Cerebellar nuclear complex (tissue), 1 donor: ENCODE measurements at places on chromosomes 4 and X.

- no peak for DNase-seq
These were observed 480 bp downstream of the USP46 start for GRCh38 chr4:52658641-52659000.

DNA sequence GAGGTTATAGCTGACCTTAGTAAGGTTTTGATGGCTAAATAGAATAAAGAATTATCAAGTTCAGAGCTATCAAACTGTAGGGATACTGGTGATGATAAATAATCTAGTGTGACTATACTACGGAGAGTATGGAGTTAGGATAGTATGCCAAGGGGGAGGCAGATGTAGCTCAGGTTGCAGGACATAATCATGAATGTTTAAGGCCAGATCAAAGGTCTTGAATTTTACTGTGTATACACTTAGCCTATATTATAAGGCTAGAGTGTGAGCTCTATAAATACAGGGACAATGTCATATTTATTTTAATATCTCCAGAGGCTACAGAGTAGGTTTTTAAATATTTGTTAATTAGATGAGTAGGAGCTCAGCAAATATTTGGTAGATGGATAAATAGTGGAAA is 131.1 kb upstream of the STIM2 start:
- DNase-seq = no peak

- no peak for DNase-seq
These were observed 359.1 kb downstream of the DACH2 start for GRCh38 chrX:86507331-86507730.

GRCh38 chrX:139246295-139246694 is 284.2 kb upstream of the F9 start:
- DNase-seq = no peak

DNA sequence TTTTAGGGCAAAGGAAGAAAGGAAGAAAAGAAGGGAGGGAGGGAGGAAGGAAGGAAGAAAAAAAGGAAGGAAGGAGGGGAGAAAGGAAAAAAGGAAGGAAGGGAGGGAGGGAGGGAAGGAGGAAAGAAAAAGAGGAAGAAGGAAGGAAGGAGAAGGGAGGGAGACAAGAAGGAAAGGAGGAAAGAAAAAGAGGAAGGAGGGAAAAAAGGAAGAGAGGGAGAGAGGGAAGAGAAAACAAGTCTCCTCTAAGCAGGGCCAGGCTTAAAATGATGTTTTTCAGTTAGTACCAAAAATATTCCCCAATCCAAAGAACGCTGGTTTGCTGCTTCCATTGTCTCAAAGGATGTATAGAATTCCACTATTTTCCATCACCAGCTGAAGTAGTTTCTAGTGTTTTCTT is 2.0 kb downstream of the TIGD4 start:
- no peak for DNase-seq

- no peak for DNase-seq
These were observed 188.4 kb upstream of the GNPDA2 start for GRCh38 chr4:44914748-44915147.

DNA sequence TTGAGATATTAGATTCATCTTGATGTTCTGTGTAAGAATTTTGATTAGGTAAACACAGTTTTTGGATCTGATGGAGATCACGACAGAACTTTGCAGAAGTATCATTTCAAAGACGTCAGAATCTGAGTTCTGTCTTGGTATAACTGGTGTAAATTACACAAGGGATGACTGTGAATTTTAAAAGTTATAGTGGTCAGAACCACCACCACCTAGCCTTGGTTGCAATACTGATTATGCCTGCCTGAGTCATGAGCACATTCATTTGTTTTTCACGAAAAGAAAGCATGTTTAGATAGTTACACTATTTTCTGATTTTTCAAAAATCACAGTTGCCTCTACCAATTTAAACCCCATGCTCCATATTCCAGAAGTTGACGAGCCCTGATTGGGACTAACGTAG is 54.8 kb downstream of the ZFX start:
- DNase-seq = no peak

DNA sequence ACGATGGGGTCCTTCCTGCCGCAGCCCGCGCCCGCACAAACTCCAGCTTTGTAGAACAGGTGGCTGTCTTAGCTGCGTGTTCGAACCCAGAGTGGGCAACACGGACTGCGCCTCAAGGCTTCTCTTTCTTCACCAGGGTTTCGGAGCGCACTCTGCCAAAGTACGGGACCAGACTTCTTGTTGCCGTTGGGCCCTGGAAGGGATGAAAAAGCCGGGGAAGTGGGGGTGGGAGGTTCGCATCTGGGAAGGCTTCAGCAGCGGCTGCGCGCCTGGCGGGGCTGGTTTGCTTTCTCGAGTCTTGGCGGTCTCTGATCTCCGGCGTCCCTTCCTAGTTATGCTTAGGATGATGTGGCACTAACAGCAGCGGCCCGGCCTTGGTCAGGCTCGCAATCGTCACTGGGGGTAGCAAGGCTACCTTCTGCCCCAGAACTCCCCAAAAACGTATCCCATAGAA is 673 bp downstream of the PARM1 start:
- no peak for DNase-seq

DNA sequence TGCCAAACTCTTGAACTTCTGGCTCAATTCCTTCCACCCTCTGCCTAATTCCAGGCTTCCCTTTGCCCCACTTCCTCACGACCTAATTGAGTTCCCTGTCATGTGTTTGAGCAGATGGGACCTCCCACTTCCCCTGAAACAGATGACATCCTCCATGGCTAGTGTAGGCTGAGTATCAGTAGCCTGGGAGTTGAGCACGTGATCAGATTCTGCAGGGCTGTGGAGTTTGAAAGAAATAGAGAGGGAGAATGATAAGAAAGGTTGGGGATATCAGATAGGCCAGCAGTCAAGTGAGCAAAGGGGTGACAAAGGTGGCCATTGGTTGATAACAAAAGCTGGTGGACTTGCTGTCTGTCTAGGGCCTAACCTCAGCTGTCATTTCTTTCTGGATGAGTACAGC is 18.8 kb upstream of the NWD2 start:
- no peak for DNase-seq

- DNase-seq = no peak
These were observed 253.7 kb downstream of the CENPC start for GRCh38 chr4:67291644-67292043.

DNA sequence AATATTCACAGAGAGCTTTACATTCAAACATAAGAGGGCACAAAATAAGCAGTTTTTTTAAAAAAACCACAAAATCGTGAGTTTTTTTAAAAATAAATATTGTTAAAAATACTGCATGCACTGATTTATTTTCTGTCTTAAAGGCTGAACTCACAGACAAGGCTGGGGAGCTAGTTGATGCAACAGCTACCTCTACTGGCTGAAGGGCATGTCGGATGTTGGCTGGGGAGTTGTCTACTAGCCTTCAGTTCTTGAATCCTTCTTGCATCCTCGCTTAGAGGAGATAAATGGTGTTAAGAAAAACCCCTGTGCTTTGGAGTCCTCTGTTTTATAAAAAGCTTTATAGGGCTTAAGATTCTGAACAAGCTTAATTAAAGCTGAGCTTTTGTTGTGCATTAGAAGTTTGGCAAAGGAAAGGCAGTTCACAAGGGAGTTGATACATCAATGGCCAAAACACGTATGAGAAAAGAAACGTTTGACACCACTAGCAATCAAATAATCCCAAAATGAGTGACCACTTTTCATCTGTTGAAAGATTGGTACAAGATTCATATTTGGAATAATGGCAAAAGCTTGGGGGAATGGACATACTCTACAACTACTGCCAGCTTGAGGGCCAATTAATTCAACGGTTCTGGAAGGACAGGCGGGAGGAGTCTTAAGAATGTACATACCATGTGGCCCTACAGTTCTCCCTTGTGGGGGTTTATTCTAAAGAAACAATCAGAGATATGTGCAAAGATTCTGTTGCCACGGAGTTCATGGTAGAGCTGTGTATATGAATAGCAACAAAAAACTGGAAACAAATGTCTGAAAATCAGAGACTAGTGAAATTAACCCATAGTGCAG is 94.7 kb downstream of the SEL1L3 start:
- peak; percentile 64 for DNase-seq

GRCh38 chrX:138930583-138930945 is 219.0 kb upstream of the FGF13 start:
- no peak for DNase-seq

DNA sequence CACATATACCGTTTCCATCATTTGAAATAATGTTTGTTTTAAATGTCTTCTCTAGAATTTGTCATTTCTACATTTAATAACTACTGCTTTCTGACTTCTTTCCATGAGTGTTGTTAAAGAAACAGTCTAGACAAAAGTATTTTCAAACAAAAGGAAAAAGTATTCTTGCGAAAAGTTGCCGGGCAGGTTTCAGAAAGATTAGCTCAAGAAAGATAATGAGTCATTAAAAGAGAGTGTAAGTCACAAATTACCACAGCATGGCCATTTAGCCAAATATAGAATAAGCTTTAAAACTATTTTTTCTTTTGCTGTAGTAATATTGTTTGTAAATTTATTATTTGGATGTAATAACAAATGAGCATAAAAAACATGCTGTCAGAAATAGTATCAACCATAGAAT is 493.0 kb downstream of the TLL1 start:
- DNase-seq = no peak

DNA sequence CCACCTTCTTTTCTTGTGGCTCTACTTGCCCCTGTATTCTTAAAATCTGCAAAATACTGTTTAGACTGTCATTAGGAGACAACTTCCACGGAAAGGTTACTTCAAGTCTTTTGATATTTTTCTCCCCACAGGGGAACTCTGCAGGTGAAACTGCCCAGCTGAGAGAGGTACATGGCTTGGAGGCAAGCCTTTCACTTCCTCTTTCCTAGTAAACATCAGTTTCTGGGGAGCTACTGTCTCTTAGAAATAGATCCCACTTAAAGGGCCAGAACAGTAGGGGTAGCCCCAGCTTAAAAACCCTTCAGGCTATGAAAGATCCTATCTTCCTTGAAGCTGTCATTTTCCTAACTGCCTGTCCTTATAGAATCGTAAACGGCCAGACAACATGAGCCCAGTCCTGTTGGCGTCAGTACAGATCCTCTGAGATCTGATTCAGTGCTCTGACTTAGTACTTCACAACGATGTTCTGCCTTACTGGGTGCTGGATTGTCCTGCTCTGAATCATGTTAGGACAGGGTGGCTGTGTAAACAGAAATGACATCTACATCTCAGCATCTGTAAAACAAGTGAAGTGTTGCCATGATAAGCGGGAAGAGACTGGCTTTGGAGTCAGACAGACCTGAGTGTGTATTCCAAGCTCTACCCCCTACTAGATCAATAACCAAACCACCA is 102.1 kb downstream of the ITIH6 start:
- no peak for DNase-seq

GRCh38 chr4:31458813-31459212 is 738.6 kb downstream of the PCDH7 start:
- DNase-seq = no peak

DNA sequence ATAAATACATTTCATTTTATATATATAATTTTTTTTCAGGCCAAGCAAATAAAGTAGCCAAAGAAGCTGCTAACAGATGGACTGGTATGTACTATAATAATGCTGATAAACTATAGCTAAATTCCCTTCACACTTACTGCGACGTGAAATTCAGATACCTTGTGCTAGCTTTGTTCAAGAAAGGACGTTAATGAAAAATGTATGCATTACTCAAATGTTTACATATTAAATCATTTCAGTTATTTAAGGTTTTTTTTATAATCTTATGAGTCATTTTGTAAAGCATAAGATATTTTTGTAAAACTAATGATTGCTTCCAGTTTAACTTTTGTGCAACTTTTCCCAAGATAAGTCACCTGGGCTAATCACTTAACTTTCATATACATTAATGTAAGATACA is 57.2 kb upstream of the TMEM131L start:
- DNase-seq = no peak

DNA sequence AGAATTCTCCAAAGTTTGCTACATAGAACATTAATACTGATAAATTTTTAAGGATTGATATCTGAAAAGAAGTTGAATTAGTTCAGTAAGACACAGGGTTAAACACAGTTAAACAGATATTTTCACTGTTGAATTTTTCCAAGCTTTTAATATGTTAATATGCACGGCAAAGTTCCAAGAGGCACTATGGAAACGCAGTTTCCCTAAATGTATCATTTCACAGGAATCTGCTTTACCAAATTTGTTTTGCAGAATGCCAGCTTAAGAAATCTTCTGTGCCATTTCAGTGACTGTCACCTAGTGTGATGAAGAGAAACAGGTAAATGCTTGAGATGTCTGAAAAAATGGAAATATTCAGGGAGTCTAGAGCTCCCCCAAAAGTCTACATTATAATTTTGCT is 395.9 kb upstream of the GRIA3 start:
- no peak for DNase-seq

DNA sequence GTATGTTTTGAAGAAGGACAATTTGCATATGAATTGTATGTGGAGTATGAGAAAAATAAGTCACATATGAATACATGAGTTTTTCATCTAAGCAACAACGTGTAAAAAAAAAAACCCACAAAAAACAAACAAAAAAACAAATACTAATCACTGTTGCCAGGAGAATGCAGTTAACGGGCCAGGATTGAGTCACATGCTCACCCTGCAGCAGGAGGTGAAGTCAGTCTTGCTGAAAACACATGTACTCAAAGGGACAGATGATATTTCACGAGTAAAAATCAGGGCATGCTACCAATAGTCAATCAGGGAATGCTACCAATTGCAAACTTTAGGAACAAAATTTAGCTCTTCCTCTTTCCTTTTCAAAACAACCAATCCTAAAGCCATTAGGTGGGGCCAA is 10.4 kb upstream of the DCLK2 start:
- DNase-seq = no peak

GRCh38 chr4:5869966-5870619 is 22.8 kb downstream of the CRMP1 start:
- no peak for DNase-seq

- DNase-seq = no peak
These were observed 55.8 kb upstream of the BCOR start for GRCh38 chrX:40153345-40154249.

DNA sequence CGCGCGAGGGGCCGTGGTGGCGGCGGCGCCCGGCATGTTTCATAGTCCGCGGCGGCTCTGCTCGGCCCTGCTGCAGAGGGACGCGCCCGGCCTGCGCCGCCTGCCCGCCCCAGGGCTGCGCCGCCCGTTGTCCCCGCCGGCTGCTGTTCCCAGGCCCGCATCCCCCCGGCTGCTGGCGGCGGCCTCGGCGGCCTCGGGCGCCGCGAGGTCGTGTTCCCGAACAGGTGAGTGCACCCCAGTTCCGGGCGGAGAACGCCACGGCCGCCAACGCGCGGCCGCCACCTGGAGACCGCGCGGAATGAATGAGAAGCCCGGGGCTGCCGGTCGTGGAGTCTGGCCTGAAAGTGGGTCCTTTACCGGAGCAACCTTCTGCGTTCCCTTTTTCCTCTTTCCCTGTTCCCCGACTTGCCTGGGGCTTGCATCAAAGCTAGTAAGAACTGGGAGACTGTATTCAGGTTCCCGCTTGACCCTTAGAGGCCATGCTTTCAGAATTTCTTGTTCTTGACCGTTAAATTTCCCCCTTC is 429 bp downstream of the NOCT start:
- no peak for DNase-seq

GRCh38 chr4:121838136-121838535 is 14.5 kb upstream of the CCNA2 start:
- DNase-seq = no peak

DNA sequence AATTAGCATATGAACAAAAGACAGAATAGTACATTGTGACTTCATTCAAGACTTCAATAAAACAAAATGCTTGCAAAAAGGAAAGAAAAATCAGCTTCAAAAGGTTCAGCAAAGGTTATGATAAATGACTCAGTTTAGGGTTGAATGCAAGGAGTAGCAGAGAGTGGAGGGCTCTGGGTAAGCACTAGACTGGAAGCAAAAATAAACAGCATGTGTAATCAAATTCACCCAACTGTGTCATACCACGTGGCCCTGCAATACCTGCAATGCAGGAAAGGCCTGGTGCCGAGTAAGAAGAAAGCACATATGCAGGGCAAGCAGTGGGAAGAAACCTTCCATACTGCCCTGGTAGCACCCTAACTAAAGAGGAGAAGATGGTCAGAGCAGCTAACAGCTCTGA is 88.7 kb downstream of the ATP11C start:
- DNase-seq = no peak
